NK-92 treated with Interleukin-12 subunit alpha and Interleukin-12 subunit beta, amount 100 ng/mL, for 24 hours (cell line): ENCODE measurements at places on chromosomes 7 and 10.

DNA sequence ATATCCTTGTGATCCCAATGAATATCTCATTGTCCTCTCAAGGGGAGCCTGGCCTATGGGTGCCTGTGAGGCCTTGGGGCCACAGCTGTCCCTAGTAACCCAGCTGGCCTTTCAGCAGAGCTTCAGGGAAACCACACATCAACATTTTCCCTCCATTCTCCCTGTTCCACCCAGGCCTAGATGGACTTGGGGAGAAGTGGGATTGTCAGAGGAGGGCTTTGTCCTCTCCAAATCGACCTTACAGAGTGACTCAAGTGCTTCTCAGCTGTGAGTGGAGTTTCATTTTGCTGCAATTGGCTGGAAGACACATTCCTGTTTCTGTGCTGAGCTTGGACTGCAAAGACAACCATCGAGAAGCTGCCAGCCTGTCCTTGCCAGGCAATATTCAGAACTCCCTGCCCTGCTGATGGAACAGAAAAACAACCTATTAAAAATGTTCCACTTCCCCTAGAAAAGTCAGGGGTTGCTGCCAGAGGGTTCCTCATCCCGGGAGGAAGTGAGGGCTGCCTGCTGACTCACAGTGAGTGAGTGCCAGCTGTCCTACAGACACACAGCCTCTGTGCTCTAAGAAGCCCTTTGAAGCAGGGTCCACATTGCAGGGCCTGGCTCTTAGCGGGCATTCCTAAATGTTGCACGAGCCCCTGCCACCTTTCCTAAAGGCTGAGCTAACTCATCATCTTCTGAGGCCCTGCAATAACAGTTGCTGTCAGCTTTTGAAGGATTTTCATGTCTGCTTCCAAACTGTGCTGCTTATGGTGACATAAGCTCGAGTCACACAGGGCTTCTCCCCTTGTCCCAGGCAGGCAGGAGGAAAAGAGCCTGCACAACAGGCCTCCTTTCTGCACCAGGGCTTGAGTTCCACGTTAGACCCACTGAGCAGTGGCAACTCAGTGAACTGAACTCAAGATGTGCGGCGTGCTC, 20.5 kb downstream of the STRA8 start:
- no peak for DNase-seq

DNA sequence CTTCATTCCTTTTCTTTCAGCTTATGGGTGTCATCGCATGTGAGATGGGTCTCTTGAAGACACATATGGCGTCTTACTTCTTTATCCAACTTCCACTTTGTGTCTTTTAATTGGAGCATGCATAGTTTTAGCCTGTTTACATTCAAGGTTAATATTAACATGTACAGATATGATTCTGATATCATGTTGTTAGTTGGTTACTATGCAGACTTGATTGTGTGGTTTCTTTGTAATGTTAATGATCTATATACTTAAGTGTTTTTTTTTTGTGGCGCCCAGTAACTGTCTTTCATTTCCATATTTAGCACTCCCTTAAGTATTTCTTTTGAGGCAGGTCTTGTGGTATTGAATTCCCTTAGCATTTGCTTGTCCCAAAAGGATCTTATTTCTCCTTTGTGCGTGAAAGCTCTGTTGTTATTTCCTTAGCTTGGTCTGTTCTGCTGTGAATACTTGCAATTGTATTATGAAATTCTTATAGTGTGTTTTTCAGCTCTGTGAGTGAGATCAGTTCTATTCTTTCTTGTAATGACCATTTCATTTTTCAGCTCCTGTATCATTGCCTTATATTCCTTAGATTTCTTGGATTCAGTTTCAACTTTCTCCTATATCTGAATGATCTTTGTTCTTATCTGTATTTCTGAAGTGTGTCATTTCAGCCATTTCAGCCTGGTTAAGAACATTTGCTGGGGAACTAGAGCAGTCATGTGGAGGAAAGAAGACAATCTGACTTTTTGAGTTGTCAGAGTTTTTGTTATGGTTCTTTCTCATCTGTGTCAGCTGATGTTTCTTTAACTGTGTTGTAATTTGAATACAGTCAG, 88.4 kb downstream of the ABCA13 start:
- no peak for DNase-seq

DNA sequence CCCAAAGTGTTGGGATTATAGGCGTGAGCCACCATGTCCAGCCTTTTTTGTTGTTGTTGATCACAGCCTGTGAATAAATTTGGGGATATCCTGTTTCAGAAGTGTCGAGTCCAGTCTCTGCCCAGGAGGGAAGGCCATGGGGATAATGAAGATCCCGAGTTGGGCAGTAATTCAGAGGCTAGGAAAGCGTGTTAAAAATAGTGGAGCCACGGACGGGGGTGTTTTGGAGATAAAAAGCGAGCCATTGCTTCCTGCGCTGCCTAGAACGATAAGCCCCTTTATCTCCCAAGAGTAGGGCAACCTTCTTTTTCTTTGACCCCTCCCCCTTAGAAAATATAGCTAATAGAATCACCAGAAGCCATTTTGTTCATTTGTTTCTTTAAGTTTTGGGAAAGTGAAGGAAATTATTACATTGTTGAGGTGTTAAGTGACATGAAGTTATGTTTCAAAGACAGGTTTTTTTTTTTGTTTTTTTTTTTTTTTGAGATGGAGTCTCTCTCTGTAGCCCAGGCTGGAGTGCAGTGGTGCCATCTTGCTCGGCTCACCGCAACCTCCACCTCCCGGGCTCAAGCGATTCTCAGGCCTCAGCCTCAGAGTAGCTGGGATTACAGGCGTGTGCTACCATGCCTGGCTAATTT, 43.3 kb downstream of the IL15RA start:
- no peak for DNase-seq

DNA sequence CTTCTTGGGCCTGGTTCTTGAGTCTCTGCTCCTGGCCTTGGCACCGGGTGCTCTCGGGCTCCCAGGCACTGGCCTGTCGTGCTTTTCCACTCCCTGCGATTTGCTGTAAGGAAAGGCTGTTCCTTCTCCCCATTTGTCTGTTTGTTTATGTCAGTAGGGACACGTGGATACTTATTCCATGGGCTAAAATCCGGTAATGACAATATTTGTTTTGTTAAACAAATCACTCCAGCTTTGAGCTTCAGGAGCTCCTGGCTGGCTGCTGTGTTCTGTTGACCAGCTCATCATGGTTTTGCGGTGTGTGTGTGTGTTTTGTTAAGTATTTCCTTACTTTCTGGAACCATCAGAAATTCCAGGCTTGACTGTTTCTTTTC, 17.5 kb upstream of the JAKMIP3 start:
- no peak for DNase-seq

GRCh38 chr10:112221545-112221944, 38.0 kb upstream of the GPAM start:
- DNase-seq, result peak; percentile 40

DNA sequence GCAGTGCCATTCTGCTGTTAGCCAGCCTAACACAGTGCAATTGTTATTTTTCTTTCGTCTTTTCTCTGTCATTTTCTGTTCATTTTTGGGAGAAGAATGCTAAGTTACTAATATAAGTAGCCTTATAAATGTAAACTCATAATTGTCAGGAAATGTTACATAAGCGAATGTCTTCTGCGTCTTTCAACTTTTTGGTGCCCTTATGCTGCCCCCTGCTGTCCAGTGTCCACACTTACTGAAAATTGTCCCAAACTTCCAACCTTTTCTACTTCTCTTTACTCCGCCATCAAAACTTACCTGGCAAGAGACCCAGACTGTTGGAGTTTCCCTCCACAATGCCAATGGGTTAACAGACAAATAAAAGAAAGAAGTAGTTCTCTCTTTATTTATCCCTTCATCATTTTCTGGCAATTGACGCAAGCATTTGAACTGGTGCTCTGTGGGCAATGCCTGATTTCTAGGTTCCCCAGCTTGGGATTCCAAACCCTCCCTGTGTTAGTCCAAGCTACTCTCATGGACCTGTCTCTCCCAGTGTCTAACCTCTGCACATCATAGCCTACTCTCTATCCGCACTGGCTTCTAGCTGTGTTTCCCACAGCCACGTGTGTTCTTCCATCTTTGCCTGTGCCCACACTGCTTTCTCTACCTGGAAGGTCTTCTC, 21.0 kb upstream of the EPC1 start:
- peak; percentile 5 for DNase-seq

- no peak for DNase-seq
Observed at GRCh38 chr10:128105383-128105782, 20.8 kb downstream of the MKI67 start.

GRCh38 chr7:44380831-44381493, 55.6 kb upstream of the CAMK2B start:
- DNase-seq, result no peak

DNA sequence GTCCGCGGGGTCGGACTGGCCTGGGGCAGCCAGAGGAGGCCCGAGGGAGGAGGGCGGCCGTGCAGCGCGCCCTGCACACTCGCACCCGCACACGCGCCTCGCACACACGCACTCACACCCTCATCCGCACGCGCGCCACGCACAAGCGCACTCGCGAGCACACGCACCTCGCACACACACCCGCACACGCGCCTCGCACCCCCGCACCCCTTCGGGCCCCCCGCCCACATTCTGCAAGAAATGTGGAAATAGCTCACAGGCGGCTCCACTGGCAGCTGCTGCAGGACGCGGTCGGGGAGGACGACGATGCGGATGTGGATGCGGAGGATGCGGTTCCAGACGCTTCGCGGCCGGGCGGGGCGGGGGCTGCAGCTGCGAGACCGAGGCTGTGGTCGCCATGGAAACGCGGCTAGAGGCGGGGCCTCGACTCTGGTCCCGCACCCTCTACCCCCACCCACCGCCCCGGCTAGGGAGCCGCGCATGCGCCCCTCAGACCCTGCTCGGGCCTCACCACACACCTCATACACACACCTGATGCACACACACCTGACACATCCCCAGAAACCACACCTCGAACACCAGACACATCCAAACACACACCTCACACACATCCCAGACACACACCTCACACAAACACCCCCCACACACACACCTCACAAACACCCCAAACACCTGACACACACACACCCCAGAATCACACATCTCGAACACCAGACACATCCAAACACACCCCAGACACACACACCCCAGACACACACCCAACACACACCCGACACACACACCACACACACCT, at the start of gene CALY:
CALY (minus strand) TSS at position 320 of the 793 bp plus-strand sequence. CDS start 7,907 bp downstream, outside the sequence.
- DNase-seq, result no peak

GRCh38 chr10:113438652-113439051, 114.2 kb upstream of the HABP2 start:
- no peak for DNase-seq

- DNase-seq, result no peak
Observed at GRCh38 chr10:103277713-103278536, 987 bp downstream of the INA start.

- DNase-seq, result no peak
Observed at GRCh38 chr7:142112086-142112485, 568 bp downstream of the MGAM2 start.

DNA sequence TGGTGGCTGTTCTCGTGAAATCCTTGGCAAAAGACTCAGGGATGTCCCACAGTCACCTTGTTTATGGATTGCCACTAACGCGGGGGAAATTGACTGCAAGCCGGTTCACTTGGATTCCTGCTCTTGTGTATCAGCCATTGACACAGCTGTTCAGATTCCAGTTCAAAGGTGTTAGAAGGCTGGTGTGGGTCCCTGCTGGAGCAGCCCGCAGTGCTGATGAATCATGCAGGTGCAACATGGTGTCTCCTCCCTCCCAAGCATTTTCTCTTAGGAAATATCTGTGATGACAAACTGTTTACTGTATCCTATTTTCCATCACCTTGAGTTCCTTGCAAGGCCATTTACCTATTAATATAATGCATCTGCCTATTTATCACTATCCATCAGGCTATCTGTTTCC, 170.1 kb downstream of the GATA3 start:
- DNase-seq, result no peak

DNA sequence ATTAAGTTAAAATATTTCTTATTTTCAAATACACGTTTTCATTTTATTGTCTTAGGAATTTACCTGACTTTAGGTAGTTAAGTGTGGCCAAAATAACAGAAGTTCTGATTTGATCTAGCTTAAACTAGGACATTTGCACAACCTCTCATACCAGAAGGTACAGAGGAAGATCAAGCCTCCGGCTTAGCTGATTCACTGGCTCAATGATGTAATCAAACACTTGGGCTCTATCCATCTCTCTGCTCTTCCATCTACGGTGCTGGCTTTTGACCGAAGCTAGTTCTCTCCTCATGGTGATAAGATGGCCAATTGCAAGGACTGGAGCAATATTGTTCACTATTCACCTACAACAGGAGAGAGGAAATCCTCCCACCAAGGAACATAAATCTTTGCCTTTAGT, 12.2 kb upstream of the HYCC1 start:
- DNase-seq, result no peak

DNA sequence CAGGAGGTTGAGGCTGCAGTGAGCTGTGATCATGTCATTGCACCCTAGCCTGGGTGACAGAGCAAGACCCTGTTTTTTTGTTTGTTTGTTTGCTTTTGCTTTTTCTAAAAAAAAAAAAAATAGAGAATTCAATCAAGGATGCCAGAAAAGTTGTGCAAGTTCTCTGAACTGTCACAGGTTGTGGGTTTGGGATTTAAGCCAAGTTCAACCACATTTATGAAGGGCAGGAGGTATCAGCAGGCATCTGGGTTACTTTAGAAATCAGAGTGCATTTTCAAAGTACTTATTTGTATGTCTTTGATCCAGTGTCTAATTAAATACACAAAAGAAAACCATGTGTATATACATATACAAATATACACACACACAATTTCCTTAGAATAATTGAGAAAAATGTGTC, 151.2 kb upstream of the MINDY3 start:
- DNase-seq, result no peak

GRCh38 chr7:21338728-21339164, 89.1 kb upstream of the SP4 start:
- peak; percentile 36 for DNase-seq

- no peak for DNase-seq
Observed at GRCh38 chr10:50431133-50431532, 179.8 kb upstream of the ASAH2 start.

- no peak for DNase-seq
Observed at GRCh38 chr10:115167751-115168150, 74.6 kb downstream of the ATRNL1 start.

- DNase-seq, result no peak
Observed at GRCh38 chr7:79531116-79531515, 77.6 kb upstream of the MAGI2 start.

GRCh38 chr10:11014671-11015445, 2.8 kb upstream of the CELF2 start:
- no peak for DNase-seq

DNA sequence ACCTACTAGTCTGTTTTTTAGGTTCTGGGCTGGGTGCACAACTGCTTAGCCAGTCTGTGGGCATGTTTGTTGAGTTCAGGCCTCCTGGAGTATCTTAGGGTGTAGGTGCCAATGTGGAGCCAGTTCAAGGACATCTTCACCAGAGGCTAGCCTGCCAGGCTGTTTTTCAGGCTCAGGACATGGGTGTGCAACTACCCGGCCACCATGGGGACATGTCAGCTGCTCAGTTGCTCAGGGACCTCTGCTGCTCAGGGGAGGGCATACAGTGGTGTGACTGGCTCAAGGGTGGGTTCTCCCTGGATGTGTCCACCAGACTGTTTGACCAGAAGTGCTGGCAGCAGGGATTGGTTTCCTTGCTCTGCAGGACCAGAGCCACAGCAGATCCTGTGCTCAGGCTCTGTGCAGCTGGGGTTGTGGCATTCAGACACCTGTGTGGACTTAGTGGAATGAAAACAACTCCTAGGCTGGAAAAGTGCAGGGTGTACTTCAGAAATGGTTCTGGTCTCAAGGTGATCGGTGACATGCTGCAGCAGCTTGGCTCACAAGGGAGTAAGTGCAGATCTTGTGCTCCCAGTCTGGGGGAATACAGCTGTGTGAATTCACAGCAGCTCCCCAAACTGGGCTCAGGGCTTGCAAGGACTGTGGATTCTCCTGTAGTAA, 44.8 kb downstream of the PALS2 start:
- no peak for DNase-seq
